ENCODE measurements at places on chromosomes 6 and 20. TPM values are rescaled to one million over a fixed set of nuclear protein-coding genes. Genes with fewer than 3 reads are reported as not detected.

The EPB41L1 gene
- 63.7 TPM for total RNA-seq

DNA sequence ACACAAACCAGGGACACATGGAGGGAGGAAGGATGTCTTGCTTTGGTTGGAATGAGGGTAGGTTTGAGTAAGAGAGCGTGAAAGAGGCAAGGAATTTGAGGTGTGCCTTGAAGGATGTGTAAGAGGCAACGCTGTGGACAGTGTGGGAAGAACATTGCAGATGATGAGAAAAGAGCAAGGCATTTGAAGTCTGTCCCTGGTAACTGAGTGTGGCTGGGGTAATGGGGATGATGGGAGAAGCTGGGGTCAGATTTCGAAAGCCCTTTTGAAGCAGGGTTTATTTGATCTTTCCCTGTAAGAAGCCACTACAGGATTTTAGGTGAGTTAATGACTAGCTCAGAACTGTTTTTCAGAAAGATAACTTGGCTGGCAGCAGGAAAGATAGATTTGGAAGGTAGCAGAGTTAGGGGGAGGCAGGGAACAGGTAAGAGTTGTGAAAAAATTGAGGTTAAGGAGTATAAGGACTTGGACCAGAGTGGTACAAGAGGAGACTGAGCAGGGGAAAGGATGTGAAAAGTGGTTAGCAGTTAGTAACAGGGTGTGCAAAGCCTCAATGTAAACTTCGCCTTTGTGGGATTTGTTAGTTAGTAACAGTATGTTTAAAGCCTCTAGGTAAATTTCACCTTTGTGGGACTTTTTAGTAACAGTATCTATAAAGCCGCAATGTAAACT, 17.7 kb downstream of the UTRN start:
- no peak for DNase-seq

- no peak for DNase-seq
Observed at GRCh38 chr6:17251953-17252352, 29.2 kb upstream of the RBM24 start.

The SYNGAP1 gene
- total RNA-seq = 43.9 TPM

GRCh38 chr20:41300383-41300782, 17.1 kb downstream of the ZHX3 start:
- no peak for DNase-seq

DNA sequence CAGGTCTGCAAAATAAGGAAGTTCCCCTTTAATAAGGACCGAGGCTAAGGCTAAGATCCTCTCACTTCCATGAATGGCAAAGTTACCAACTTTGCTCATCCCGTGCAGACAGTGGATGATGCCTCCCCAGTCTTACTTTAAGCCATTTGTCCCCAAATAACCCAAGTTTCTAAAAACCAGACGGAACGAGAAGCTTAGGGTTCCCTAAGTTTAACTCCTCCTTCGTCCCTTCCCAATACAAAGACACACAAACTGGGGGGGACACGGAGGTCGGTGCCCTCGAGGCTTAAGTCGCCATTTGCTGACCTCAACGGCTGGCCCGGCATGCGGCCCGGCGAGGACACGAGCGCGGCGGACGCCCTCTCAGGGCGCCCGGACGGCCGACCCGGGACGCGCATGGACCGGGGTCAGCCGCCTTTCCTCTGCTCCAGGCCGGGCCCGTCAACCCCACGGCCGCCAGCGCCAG, 527 bp downstream of the FBXO30 start:
- DNase-seq = peak; percentile 53

DNA sequence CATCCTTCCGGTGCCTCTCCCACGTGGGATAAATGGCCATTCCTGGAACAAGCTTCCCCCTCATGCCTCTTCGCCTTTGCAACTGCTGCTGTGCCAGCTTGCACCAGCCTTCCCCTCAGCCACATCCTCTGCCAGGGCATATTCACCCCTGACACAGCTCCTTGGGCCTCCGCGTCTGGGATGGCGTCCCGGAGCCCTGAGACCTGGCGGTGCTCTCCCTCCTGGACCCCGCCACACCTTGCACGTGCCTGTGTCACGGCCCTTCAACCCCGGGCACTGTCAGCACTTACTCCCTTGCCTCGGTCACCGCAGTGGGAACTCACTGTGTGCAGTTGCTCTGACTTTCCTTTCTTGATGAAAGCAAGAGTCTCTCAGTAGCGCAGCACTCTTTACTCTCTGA, 13.2 kb downstream of the BPHL start:
- no peak for DNase-seq

GRCh38 chr6:150898399-150899170, 33.1 kb downstream of the MTHFD1L start:
- DNase-seq = no peak

DNA sequence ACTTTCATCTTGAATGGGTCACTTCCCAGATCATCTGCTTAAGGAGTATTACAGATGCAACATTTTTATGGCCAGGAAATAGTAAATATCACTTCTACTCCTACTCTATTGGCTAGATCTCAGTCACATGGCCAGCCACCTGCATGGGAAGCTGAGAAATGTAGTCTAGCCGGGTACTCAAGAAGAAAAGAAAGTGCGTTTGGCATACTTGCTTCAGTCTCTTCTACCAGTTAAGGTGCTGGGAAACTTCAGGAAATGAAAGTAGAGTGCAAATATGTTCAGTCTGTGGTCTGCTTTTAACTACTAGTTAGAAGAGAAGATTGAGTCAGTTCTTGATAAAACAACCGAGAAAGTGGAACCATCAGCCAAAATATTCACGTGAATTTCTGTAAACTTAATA, 129.2 kb downstream of the PDSS2 start:
- DNase-seq = no peak

DNA sequence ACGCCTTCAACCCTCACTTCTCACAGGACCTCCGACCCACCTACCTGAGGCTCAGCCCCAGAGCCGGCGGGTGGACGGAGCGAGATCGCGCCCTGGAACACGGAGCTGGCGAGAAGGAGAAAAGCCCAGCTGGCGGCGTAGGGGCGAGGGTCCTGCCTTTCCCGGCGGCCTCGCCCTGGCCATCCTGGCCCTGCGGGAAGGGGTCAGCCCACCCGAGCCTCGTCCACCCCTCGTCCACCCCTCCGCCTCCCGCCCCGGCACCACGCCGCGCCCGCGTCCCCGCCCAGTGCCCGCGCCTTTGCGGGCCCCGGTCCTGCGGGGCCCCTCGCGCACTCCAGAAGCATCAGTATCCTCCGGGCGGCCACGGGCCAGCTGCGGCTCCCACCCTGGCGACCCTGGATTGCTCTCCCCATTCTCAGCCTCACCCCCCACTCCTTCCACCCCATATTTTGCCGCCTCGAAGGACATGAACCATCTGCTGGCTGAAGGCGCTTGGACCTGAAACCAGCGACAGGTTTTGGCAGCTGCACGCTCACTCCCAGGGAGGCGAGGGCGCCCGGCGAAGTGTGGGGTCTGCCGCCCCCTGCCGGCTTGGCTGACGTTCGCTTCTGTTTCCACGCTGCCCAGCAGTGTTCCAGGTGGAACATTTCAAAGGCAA, 65.1 kb downstream of the PLG start:
- peak; percentile 83 for DNase-seq

The RPS6KA2 gene
- total RNA-seq = 19.8 TPM

DNA sequence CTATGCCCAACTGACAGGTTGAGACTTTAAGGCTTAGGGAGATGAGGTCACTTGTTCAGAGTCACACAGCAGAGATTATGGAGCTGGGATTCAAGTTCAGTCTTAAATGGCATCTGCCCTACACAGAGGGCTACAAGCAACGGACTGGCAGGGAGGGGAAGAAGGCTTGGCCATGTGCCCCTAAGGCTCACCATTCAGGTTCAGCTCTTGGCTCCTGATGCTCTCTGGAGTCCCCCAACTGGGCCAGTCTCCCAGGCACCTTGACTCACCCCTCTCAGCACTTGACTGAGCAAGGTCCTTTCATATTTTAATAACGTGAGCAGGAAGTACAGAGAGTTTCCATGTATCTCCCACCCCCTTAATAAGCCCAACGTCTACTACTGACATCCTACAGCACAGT, 71.4 kb upstream of the MAFB start:
- DNase-seq = no peak

The GINS1 gene
- total RNA-seq = 14.2 TPM

GRCh38 chr20:46420878-46421277, 14.5 kb upstream of the ELMO2 start:
- no peak for DNase-seq

The GTSF1L gene
- total RNA-seq = 202 TPM

DNA sequence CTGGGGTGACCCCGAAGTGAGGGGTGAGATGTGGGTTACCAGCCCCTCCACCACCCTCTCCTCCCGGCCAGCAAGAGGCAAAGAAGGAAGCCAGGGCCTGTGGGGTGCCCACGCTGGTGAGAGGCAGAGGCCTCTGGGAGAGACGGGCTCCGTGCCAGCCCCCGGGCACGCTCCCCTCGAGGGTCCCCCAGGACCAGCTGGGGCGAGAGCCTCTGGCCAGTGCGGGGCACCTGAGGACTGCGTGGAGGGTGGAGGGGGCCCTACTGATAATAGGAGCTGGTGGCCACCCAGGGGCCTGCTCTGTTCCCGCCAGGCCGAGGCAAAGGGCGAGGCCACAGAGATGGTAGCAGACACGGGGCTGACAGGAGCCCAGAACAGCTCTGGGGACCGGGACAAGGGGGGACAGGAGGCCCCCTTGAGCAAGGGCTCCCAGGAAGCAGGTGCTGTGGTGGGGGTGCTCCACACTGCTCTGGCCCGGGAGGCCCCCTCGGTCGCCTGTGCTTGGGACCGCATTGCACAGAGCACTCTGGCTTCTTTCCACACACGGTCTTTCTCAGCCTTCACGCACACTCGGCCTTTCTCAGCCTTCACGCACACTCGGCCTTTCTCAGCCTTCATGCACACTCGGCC, 226.9 kb downstream of the TTLL2 start:
- no peak for DNase-seq

DNA sequence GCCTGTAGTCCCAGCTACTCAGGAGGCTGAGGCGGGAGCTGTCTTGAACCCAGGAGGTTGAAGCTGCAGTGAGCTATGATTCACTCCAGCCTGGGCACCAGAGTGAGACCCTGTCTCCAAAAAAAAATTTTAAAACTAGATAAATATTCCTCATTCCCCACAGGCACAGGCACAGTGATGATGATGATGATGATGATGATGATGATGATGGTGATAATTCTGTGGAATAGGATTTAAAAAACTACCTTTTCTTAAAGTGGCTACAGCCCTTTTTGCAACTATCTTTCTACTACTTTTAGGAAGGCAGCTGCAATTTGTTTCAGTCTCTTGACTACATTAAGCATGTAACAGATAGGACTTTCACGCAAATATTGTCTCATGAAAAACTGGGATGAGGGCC, 76.6 kb upstream of the SCAF8 start:
- no peak for DNase-seq

GRCh38 chr6:144919560-144919959, 634.4 kb downstream of the UTRN start:
- no peak for DNase-seq

Measured in testis (tissue), 5 donors.